ENCODE measurements at places on chromosomes 1 and 21.

- no peak for DNase-seq
Measured at GRCh38 chr1:116679828-116680628, 12.5 kb upstream of the IGSF3 start.

DNA sequence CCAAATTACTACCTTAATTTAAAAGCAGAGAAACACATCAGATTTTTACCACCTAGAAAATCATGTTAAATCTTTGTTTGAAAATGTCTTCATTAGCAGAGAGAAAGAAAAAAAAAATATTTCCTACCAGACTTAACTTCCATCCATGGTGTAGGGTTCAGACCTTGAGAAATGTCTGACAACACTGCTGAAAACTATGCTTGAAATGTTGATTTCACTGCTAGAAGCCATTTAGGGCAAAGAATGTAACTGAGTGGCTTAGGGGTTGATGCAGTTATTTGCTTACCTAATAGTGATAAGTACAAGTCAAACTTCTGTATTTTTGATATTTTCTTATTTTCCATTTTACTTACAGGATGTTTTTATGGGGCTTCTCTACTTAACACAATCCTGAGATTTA is 495.6 kb upstream of the NEGR1 start:
- no peak for DNase-seq

GRCh38 chr1:54619749-54620148 is 3.6 kb downstream of the FAM151A start:
- no peak for DNase-seq

DNA sequence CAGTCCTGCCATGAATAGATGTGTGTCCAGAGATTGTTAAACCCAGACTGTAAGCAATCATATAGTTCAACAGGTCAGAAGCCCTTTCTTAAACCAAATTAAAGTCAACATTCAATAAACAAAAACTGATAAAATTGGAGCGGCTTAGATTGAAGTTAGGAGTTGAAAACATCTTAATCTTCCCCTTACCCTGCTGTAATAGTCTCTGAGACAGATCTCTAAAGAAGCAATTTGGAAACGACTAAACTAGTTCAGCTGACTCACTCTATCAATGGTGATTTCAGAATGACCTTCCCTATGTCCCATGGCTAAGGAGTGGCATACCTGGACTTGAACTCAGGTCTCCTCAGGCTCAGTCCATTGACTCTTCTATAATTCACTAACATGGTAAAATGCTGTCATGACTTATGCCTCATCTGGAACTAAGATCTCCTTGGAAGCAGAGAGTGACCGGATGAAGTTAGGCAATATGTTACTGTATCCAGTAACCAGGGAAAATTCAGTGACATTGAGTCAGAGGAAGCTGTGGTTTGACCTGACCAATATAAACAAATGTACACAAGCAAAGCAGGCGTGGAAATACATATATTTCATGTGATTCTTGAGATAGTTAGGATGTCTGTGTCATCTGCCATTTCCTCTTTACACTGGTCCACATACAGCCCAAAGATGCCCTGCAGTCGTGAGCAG is 30.1 kb downstream of the SGIP1 start:
- no peak for DNase-seq

DNA sequence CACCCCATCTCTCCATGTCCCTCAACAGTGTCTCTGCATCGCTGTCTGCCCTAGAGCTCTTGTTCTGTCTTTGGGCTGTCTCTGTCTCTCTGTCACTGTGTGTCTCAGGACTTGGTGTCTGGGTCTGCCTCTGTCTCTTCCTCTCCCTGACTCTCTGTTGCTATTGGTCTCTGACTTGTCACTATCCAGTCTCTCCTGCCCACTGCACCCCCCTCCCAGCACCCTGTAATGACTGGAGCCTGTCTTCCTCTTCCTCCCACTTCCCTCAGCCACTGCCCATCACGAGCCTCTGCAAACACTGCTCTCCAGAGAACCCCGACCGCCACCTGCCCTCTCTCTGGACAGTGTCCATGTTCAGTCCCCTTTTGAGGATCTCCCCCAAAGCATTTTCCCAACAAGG is 12.1 kb downstream of the PEAR1 start:
- DNase-seq: no peak

DNA sequence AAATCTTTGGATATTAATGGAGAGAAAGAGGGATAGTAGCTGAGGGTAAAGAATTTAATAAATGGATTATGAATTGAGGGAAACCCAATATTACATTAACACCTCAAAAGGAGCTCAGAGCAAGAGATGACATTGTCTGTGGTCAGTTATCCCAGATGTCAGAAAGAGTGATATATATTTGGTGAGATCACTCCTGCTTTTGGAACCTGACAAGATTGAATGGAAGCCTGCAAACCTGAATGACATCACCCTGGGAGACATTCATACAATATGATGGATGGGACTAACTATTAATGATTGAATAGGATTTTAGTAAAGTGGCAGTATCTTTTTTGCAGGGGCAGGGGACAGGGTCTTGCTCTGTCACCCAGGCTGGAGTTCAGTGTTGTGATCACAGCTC is 6.8 kb upstream of the IFI6 start:
- DNase-seq: no peak

GRCh38 chr1:204896023-204896422 is 25.4 kb downstream of the NFASC start:
- DNase-seq: no peak

DNA sequence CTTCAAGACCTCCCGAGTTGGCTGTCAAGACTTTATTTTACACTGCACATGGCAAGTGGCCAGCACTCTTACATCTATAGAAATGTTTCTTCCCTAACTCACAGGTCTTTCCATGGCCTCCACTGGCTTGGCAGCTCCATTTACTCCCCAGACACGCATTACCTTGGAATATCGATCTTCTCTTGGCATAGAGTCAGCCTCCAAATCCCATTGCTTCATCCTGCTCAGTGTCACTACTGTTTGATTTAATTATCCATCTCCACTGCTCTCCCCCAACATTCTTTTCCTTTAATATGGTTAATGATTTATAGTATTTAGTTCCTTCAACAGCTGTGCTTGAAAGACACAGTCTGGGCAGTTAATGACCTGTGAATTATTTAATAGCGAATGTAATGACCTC is 241.2 kb upstream of the MAP1LC3C start:
- no peak for DNase-seq

Data from effector memory CD4-positive, alpha-beta T cell (primary cell).